Stimulated activated CD8-positive, alpha-beta memory T cell treated with anti-CD3 and anti-CD28 coated beads, Interleukin-4, amount 100 ng/mL, for 4 hours (primary cell): ENCODE measurements at places on chromosomes 16 and 17.

- no peak for DNase-seq
Observed at GRCh38 chr16:87570938-87571867, 31.1 kb upstream of the JPH3 start.

- DNase-seq: no peak
Observed at GRCh38 chr17:82092995-82093751, 4.9 kb downstream of the FASN start.

DNA sequence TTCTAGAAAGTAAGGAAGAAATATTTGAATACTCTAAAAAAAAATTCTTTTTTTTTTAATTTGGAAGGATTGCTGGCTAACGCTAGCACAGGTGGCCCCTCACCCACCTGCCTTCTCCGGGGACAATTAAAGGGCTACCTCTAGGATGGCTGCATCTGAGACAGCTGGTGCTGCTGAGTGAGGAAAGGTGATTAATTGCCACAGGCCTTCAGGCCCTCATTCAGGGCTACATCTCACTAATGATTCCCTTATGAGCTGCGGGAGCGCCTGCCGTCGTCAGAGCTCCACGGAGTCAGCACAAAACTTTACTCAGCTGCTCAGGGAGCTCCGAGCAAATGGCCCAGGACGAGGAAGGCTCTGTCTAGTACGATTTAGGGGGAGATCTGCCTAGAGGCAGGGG is 27.0 kb upstream of the AKTIP start:
- DNase-seq: no peak

GRCh38 chr17:77203436-77203835 is 62.7 kb downstream of the SEC14L1 start:
- DNase-seq: no peak

GRCh38 chr16:2455081-2455845 is 4.6 kb upstream of the TEDC2 start:
- DNase-seq: no peak

- DNase-seq: no peak
Observed at GRCh38 chr16:76081967-76082366, 195.2 kb upstream of the CNTNAP4 start.

- no peak for DNase-seq
Observed at GRCh38 chr17:8101721-8102120, 14.2 kb upstream of the ALOX12B start.

DNA sequence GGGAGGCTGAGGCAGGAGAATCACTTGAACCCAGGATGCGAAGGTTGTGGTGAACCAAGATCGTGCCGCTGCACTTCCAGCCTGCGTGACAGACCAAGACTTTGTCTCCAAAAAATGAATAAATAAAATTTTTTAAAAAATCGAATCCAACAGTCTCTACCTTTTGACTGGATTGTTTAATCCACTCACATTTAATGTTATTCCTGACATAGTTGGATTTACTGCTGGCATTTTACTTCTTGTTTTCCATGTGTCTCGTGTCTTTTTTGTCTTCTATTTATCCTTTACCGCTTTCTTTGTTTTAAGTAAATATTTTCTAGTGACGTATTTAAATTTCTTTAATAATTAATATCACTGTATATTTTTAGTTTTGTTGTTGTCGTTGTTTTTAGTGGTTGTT is 5.4 kb upstream of the CES4A start:
- no peak for DNase-seq

DNA sequence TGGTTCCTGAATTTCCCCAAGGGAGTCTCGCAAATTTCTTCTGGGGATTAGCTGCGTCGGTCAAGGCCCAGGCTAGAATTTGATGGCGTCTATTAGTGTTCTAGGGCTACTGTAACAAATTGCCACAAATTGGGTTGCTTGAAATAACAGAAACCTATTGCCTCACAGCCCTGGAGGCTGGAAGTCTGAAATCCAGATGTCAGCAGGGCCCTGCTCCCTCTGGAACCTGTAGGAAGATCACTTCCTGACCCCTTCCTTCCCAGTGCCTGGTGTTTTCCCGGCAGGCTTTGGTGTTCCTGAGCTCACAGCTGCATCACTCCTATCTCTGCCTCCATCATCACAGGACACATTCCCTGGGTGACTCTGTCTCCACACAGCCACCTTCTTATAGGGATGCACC is 24.4 kb downstream of the DHRS7C start:
- DNase-seq: no peak

- no peak for DNase-seq
Observed at GRCh38 chr17:55219934-55220333, 44.8 kb upstream of the HLF start.

DNA sequence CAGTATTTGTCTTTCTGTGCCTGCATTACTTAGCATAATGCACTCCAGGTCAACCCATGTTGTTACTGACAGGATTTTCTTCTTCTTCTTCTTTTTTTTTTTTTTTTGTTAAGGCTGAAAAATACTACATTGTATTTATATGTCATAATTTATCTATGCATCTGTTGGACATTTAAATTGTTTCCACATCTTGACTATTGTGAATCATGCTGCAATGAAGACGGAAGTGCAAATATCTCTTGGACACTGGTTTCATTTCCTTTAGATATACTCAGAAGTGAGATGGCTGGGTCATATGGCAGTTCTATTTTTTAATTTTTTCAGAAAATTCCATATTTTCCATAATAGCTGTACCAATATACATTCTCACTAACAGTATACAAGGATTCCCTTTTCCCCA is 272.7 kb upstream of the PMFBP1 start:
- no peak for DNase-seq

GRCh38 chr17:39739885-39740356 is 2.2 kb downstream of the GRB7 start:
- no peak for DNase-seq

- DNase-seq: no peak
Observed at GRCh38 chr17:72717676-72718075, 374.8 kb downstream of the SLC39A11 start.

- no peak for DNase-seq
Observed at GRCh38 chr16:71574702-71575101, 2.2 kb downstream of the TAT start.

DNA sequence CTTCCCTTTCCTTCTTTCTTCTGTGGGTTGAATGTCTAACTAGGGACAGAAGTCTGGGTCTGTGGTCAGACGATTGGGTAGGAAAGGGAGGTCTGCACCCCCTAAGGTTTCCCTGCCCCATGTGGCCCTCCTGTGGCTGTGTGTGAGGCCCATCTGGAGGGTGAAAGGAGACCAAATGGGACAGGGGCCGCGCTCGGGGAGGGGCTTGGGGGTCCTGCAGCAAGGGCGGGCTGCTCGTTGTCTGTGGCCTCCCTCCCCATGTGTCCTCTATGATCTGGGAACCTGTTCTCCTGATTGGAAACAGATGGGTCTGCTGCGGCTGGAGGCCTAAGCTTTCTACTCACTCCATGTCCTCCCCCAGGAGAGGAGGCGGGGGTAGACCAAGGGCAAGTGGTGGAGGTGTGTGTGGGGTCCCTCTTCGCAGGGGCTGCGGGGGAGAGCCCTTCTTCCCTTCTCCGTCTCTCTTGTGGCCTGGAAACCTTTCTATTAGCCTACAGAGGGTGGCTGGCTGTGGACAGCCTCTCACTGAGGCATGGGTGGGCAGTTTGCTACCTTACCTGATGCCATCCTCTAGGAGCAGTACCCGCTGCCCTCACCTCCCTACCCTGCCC is 18.6 kb downstream of the IGFBP4 start:
- DNase-seq: no peak

DNA sequence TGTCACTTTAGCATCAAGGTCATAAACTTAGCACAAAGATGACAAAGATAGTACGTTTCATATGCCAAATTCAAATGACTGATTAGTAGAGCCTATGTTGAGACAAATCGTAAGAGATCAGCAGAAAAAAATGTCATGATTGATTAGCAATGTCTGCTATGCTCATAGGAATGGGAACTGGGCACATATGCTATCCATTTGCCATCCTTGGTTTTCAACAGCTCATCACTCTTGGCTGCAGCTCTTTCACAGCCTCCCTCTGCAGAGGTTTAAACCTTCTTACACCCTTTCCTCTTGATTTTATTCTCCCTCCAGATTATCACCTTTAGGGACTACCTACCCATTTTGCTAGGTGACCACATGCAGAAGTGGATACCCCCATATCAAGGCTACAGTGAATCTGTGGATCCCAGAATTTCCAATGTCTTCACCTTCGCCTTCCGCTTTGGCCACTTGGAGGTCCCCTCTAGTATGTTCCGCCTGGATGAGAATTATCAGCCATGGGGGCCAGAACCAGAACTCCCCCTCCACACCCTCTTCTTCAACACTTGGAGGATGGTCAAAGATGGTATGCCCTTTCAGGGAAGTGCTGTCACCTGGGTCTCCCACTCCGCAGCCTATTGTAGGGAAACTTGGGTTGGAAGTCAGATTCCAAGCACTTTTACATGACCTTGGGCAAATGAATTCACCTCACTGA is 16.2 kb downstream of the MPO start:
- no peak for DNase-seq

- DNase-seq: no peak
Observed at GRCh38 chr17:49249292-49249794, 18.8 kb upstream of the PHOSPHO1 start.

DNA sequence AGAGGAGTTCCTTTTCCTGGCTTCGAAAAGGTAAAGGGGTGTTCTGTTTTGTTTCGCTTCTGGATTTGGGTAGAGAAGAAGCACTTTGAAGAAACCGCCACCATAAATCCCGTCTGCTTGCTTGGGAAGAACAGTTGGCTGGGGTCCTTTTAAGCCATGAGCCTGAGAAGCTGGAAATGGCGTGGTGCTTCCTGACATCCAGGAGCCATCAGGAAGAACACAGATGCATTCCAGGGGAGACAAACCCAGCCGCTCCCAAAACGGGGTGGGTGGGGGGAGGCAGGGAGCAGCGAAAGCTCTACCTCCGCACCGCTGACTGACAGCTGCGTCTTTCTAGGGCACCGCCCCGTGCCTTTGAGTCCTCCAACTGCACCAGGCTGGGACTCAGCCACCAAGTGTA is 91.6 kb downstream of the ZDHHC7 start:
- no peak for DNase-seq
